ENCODE measurements at places on chromosomes 7 and 10.

DNA sequence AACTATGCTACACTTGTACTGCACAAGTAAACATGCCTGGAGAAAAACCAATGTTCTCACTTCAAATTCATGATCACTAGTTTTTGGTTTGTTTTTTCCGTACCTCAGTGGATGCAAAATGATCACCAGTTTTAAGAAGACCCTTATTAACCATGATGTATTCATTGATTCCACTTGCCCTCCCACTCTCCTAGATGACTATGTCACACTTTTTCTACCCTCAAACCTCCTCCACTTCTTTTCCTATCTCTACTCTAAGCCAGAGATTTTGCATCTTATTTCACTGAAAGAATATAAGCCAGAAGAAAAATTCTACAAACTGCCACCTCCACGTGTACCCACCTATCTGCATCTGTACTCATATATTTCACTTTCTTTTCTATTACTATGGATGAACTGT lies 186.2 kb upstream of the NAMPT start:
- no peak for DNase-seq

- DNase-seq, result no peak
These were observed 274.0 kb upstream of the GLI3 start for GRCh38 chr7:42511027-42511426.

GRCh38 chr7:151433721-151434400 lies 6.1 kb downstream of the CRYGN start:
- DNase-seq, result no peak

DNA sequence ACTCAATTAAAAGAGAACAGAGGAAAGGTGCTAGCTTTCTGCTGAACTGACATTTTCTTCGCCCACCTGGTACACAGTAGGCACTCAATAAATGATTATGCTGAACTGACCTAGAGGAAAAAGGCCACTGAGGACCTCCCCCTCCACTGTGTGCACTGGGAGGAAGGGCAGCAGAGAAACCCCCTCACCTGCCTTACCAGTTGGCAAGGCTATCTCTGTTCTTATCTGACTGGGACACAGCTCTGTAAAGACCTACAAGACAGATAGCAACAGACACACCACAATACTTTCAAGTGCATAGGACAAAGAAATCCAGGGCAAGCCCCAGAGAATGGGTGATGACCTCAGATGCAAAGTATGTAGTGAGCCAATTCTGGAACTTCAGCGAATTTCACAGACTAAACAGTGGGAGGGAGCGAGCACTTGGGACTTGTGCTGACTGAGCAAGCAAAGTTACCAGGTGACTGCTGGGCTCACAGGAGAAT lies 30.4 kb downstream of the PDLIM1 start:
- DNase-seq, result no peak

GRCh38 chr10:113329121-113329596 lies 223.7 kb upstream of the HABP2 start:
- DNase-seq, result no peak

GRCh38 chr7:99786726-99787335 lies 2.8 kb upstream of the CYP3A4 start:
- DNase-seq, result no peak

DNA sequence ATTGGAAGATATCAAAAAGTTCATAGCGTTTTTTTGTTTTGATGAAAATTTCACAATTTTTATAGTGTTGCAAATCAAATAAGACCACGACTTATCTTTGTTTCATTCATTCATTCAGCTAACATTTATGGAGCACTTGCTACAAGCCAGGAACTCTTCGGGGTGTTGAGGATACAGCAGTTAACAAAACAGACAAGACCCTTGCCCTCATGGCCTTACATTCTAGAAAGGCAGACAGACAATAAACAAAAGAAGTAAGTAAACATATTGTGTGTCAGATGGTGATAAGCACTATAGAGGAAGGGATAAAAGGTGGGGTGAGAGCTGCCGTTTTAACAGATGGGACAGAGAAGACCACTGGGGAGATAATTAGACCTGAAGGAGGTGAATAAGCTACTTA lies 41.6 kb upstream of the GSAP start:
- DNase-seq, result no peak

- no peak for DNase-seq
These were observed 77.9 kb upstream of the PLXNA4 start for GRCh38 chr7:132654150-132654549.

Data from brain (organoid and tissue), 16 donors.